Stimulated activated CD8-positive, alpha-beta memory T cell treated with anti-CD3 and anti-CD28 coated beads, Interleukin-15, amount 100 ng/mL, for 1 hour (primary cell): ENCODE measurements at places on chromosomes 7 and 10.

DNA sequence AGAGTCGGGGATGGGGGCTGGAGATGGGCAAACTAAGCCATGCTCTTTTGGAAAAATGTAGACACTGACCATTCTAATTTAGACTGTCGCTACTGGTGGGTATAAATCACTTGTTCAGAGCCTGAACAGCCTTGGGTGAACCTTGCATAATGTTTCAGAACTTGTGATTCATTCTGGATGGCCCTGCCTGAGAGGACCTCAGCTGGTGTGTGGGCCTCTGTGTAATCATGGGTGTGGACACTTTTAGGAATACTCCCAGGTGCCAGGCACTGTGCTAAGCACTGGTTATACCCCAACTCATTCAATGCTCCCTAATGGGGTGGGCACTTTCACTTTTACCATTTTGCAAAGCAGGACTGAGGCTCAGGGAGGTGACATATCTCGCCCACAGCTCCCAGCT lies 26.8 kb upstream of the TM9SF3 start:
- no peak for DNase-seq

DNA sequence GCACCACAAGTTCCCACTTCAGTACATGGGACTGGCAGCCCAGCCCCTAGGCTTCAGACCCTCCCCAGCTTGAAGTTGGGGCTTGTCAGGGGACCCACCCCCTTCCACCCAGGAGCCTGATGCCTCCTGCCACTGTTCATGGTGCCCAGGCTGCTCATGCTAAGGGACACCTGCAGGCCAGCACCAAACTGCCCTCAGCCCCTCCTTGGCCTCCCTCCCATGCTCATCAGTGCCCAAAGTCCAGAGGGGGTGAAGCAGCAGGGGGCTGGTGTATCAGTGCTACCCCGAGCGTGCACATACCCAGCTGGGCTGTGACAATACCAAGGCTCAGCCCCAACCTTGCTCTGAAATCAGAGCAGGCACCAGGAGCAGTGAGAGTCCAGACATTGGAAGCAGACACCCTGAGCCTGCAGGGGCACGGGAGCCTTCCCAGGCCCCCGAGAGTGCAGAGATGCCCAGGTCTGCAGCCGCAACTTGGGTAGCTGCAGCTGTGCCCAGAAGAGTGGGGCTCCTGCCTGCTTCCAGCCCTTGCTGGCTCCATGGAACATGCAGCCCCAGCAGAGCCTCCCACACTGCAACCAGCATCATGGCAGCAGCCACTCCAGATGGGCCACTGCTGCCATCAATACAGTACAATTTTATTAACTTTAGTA lies 79.0 kb downstream of the MTERF1 start:
- DNase-seq = no peak

DNA sequence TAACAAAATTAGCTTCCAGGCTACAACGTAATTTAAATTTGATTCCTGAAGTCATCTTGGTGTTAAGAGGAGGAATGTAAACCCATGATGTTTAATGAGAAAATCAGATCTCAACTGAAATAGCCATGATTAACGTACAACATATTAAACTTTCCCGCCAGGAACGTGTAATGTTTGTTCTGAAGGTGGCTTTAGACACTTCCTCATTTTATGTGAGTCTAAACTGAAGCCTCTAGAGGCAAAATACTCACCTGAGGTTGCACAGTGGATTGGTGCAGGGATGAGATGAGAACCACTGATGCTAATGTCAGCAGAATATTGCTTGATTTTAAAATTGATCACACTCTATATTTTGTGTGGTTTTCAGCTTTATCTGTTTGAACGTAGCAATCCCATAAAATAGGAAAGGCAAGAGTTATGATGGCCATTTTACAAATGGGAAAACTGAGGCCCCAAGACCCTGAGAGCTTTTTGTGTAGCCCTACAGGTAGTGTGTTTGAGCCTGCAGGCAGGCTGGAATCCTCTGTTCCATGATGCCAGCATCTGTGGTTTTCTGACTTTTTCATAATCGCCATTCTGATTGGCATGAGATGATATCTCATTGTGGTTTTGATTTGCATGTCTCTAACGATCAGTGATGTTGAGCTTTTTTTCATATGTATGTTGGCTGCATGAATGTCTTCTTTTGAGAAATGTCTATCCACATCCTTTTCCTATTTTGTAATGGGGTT lies 243.7 kb upstream of the BMPER start:
- no peak for DNase-seq

GRCh38 chr10:58897236-58897635 lies 279.2 kb upstream of the PHYHIPL start:
- DNase-seq = no peak

DNA sequence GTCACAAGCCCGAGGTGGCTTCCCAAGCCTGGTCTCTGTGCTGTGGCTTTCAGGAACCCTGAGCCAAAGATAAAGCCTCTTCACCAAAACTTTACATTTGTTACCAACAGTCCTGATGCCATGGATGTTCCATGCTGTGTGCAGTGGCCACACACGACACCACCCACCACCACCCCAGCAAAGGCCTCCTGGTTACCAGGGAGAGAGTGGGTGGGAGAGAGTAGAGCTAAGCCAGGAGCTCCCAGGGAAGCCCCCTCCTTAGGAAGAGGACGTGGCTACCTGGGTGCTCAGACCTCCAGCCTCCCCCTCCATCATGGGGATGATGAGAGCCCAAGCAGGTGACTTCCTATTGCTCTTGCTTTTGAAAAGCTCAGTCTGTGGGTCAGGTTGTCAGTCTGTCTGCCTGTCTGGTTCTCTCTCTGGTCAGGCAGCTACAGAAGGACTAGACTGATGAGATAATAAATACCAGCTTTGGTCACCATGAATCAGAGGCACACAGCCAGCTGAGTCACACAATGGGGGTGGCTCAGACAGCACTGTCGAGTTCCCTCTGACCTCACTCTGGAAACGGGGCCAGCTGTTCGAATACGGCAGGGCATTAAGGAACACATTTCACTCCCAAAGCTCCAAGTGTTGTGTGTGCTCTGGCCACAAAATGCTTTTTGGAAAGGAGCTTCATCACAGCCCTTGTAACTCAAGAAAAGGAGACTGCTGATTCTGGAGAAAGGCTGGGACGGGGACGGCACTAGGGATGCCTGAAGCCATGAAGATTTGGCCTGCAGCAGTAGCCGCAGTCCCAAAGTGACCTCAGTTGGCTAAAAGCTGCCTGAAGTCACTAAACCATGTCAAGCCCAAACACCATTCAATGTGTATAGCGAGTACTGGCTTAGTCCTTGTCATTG lies 166.0 kb downstream of the FANK1 start:
- no peak for DNase-seq

DNA sequence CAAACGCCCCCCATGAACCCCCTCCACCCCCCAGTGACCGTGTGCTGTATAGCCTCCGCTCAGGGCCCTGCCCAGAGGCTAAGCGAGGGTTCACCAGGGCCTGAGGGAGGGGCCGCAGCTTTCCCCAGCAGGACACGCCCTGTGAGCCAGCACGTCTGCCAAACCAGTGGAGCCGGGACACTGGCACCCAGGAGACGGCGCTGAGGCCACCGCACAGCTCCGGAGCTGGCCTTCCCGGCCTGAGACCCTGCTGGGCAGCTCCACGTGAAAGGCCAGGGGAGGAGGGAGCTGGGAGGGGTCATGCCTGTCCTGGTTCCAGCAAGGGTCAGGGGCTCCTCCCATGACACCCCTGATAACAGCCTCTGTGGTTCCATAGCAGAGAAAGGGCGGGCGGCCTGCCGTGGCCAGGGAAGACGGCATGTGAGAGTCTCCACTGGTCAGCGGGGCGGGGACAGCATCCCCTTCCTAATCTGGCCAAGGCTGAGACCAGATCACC lies 278.3 kb downstream of the ELFN1 start:
- no peak for DNase-seq

DNA sequence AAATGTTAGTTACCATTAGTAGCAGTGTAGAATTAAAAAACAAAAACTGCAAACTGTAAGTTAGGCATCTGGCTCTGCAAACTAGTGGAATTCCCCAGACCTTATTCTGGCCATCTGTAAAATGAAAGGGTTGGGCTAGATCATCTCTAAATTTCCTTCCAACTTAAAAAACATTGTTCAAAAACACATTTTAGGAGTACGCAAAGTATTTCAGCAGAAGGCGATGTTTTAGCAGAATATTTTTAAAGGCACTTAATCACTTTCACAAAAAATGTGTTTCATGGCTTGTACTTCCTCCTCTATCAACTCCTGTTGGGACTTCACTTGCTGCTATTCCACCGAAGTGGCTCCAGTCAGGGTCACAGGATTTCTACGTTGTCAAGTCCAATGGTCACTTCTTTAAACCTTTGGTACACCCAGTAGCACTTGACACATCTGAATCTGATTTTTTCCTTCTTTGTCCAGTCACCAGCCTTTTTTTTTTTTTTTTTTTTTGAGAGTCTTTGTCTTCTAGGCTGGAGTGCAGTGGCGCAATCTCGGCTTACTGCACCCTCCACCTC lies 169.0 kb downstream of the AHR start:
- DNase-seq = no peak

DNA sequence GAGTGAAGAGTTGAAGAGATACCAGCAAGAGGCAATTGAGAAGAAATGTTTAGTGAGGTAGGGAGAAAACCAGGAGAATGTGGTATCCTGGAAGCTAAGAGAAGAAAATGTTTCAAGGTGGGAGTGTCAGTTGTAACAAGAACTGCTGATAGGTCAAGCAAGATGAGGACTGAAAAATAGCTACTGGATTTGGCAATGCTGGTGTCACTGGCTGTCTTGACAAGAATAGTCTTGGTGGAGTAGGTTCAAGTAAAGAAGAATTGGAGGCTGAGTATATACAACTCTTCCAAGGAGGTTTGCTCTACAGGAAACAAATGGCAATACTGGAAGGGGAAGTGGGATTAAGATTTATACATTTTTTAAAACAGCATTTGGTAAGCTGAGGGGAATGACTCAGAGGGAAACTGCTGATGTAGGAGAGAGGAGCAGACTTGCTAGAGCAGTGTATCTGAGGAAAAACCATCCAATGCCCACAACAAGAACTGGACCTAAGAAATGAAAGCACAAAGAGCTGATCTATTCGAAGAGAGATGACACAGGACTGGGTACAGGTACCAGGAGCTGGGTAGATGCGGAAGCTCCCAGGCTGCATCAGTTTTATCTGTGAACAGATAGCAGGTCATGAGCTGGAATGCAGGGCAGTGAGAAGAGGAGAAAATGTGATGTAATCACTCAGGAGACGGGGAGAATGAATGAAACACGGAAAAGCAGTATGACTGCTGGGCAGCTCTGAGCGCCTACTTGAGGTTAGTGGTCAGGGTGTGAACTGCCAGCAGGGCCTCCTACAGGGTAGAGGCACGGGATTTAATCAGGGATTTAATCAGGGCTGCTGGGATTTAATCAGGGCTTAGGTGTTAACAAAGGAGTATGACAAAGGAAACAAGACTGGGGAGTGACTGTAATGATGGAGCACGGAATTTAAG lies 34.5 kb downstream of the FAM25A start:
- no peak for DNase-seq

GRCh38 chr10:12340937-12341336 lies 8.4 kb upstream of the CAMK1D start:
- no peak for DNase-seq

- no peak for DNase-seq
Observed at GRCh38 chr10:14554091-14554490, 220.6 kb downstream of the FAM107B start.

- DNase-seq = no peak
Observed at GRCh38 chr7:128708235-128708634, 30.9 kb upstream of the CALU start.

- no peak for DNase-seq
Observed at GRCh38 chr7:103772171-103772773, 217.2 kb downstream of the RELN start.

DNA sequence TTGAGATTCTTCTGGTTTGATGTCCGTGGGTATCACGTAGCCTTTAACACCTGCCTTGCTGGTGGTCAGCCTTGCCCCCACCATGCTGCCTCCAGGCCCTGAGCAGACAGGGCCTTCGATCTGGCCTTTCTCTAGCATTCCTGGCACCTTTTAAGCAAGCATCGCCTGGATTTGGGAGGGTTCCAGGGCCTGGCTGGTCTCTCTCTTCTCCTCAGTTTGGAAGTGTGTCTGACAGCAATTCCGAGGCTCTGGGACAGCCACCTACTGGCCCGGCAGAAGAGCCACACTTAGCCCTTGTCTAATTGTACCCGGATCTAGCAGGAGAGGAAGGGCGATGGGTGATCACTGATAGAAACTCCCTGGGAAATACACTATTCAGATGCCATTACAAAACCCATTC lies 441.3 kb upstream of the MKI67 start:
- DNase-seq = no peak

DNA sequence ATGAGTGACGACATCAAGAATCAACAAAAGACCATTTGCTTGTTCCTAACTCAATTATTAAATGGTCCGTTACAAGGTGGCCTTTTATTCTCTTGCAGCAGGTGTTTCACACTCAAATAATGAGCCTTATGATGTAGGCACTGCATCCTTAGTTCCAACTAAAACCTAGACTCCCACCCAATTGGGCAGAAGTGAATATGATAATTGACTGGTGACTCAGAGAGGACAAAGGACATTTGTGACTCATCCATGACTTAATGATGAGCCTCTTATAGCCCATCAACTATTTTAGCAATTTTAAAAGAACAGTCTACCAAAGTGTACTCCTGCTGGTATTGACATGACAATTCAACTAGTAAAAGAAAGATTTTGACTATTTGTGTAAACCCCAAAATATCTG lies 1027.8 kb upstream of the PHF14 start:
- no peak for DNase-seq

DNA sequence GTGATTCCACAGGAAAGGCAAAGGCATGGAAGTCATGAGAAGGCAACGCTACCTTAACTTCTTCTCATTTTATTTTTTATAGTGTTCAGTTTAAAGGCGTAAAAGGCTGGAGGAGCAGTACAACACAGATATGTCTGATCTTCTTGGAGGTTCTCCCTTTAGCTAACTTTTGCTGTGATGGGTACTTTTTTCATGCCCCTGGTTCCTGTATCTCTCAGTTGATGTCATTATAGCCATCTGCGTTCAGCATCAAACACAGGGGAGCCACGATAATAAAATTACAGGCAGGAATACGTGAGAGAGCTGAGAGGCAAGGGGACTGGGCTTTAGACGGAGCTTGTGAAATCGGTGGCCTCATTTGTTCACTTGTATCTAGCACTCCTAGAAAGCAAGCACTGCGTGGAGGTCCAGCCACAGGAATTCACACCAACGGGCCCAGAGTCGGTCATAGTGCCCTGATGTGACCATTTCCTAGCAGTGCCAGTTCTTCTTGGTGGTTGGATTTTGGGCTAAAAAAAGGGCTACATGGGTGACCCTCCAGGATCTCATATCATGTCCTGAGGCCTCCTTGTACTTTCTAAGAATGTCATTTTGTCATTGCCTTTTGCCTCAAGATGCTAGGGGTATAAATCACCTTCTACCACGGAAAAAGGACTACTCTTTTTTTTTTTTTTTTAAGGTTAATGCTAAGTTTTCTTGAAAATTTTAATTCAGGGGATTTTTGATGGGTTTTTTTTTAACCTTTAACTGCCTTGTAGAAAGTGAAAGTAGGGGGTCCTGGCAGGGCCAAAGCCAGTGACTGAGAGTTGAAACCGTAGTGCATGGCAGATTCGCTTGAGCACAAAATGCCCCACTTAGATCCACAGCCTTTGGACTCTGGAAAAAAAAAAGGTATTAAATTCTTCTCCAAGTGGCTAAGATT lies 191.5 kb downstream of the CELF2 start:
- no peak for DNase-seq

GRCh38 chr7:112937651-112938415 lies 147.6 kb upstream of the TMEM168 start:
- DNase-seq = no peak
